Ovary (tissue), 10 donors: ENCODE measurements at places on chromosomes 5 and 9.
A peak's percentile ranks its signal among the peaks of the same experiment; 100 is the strongest.

DNA sequence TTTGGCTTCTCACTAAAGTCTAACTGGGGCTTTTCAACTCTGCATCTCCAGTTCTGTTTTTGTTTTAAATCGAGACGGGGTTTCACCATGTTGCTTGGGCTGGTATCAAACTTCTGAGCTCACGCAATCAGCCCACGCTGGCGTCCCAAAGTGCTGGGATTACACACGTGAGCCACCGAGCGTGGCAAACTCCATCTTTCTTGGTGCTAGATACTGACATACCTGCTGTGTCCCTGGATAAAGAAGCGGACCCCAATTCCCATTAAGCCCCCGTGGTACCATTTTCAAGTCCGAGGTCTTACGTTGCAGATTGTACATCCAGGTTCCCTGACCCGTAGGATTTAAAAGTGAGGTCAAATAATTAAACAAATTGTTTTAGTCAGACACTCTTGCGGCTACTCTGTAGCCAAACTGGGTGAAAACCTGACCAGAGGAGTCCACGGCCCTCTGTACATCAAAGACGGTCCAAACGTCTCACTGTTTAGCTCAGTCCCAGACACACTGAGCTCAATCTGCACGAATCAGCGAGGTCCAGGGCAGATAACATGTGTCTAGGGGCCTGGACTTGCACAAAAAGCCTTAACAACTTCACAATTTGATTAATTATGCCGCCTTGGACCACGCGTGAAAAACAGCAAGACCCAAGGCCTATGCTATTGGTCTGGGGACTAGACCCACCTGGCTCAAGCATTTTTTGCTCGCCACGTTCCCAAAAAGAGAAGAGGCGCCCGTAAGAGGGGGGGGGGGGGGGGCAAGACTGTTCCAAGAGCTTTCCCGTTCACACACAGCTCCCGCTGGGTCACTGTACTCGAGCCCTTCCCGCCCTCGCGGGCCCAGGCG, 727 bp upstream of the DNAJA1 start:
- peak; percentile 48 for DNase-seq

DNA sequence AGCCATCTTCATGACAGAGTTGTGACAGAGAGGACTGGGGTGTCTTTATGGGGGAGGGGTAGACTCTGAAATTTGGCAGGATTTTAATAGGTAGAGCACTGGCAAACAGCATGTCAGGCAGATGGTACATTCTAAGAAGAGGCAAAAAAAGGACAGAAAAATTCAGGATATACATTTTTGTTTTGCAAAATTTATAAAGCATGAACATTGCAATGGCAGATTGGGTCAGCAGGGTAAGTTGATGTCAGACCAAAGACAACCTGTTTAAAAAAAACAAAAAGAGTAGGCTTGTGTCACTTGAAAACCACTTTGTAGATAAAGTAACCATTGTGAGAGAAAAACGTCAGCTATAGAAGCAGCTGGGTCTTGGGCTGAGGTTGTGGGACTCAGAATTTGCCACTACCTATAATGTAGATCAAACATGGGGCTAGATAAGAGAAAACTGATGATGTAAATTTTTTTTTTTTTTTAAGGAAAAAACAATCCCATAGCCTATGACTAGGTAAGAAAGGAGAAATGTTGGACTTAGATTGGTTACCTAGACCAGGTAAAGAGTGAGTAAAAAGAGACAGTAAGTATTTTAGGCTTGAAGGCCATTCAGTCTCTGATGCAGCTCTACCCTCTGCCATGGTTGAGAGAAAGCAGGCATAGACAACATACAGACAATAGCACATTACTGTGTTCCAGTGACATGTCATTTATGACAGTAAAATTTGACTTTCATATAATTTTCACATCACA, 8.3 kb downstream of the CAMK4 start:
- no peak for DNase-seq

GRCh38 chr5:56229111-56229510, 4.0 kb downstream of the ANKRD55 start:
- no peak for DNase-seq

DNA sequence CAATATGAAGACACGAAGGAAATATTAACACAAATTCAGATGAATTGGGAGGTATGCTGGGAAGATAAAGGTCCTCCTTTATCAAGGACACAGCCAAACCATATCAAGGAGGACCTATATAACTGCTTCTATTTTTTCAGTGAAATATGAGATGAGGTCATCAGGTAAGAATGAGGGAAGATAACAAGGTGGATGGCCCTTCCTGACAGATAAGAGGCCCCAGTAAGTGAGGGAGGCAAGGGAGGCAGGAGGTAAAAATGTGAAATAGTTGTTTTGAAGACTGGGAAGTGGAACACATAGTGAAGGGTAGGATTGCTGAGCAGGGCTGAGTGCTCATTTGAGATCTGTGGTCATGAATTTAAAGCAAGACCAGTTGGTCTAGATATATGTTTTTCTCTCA, 60.0 kb upstream of the FOXE1 start:
- no peak for DNase-seq

GRCh38 chr9:90801241-90801972, at the start of gene SYK:
TSS of gene SYK (plus strand) at chr9:90801819. CDS start at chr9:90843899, 42,080 bp downstream.
- DNase-seq = no peak

DNA sequence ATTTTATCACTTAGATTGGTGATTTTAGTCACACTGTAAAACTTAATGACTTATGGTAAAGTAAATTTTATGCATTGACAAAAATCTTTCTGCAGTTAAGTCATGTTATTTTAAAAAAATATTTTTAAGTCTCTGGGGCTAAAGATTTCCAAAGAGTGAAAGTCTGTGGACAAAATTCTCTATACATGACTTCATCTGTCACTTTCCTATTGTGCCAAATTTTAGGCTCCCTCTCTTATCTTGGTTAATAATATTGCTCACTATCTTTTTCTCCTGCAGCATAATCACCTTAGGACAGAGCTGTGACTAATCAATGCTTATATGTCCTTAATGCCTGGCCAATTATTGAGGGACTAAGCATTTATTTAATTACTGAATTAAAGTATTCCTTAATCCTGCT, 15.2 kb downstream of the LURAP1L start:
- no peak for DNase-seq

GRCh38 chr5:159864885-159865691, 51.2 kb upstream of the ADRA1B start:
- no peak for DNase-seq

DNA sequence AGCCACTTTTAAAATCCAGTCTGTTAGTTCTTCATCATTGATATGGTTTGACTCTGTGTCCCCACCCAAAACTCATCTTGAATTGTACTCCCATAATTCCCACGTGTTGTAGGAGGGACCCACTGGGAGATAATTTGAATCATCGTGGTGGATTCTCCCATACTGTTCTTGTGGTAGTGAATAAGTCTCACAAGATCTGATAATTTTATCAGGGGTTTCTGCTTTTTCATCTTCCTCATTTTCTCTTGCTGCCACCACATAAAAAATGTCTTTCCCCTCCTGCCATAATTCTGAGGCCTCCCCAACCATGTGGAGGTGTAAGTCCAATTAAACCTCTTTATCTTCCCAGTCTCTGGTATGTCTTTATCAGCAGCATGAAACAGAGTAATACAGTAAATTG, 26.9 kb upstream of the SH3TC2 start:
- no peak for DNase-seq

DNA sequence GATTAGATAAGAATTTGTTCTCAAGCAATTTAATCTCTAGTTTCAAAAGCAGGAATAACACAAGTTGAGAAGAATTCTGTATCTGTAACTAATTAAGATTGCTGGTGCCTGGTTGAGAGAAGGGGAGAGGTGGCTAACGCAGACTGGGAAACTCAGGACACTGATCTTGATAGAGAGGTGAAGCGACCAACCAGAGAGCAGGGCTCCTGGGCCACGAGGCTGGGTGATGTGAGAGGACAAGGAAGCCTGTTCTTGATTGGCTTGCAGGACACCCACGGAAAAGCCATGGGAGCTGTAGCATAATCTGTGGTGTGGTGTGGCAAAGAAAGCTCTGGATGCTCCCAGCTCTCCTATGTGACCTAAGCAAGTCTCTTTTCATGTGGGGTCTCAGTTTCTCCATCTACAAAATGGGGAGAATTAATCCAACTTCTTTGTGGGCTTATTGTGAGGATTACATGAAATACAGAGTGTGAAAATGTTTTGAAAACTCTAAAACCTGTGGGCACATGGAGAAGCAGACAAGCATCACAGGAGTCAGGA, 594.1 kb upstream of the BRINP1 start:
- DNase-seq = no peak

DNA sequence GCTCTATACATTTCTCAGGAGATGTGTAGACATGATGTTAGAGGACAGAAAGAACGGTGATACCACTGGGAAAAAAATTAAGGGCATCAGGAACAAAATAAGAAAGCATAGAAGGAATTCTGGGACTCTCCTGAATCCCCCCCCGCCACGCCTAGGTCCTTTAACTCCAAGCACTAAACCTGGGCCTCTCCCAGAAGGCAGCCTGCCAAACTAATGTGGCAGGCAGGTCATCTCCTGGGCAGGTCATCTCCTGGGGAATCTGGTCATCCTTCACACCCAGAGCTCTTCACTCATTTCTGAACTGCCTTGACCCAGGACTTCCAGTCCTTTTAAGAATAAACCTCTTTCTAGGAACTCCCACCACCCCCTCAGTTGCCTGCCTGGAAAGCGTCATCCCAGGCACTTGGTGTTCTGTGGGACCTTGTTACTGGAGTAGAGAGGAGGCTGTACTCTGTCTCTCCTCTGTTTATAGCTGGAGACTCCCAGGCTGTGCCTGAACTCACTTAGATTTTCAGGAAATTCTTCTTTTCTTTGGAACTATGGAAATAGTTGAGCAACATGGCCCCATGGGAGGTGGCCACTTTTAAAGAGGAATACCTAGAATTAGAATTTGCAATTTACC, 24.1 kb downstream of the PSAT1 start:
- no peak for DNase-seq

DNA sequence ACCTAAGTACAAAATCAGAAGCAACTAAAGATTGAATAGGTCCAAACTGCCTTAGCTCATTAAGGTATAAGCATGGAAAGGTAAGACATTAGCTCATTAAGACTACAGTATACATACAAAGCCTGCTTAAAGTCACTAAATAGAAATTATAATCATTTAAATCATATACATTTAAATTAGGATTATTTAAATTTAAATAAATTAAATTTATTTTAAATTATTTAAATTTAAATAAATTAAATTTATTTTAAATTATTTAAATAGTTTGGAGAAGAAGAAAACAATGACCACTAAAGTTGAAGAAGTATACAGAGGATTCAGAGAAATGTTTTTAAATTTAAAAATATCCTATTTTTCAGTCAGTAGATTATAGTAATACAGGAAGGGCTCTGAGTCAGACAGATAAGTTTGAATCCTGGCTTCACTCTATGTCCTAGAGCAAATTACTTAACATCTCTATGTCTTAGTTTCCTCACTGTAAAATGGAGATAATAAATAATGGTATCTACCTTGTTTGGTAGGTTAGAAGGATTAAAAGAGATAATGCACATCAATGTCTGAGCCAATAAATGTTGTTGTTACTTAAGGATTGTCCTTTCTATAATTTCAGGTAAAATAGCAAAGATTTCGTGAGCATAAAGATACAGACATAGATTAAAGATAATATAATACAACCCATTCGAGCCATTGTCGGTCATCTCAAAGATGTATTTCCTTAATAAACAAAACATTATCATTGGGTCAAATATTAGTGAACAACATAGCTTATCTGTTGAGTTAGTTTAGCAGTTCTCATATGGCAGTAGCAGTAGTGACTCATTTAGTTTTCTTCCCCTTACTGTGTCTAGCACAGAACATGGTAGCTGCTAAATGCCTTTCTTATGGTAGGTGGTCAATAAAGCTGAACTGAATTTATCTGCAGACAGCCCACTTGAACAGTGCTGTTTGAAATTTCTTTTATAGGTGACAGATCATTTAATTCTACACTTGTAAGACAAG, 100.6 kb downstream of the KIAA0825 start:
- no peak for DNase-seq

GRCh38 chr9:137621131-137621757, 2.4 kb downstream of the EHMT1 start:
- peak; percentile 6 for DNase-seq

- no peak for DNase-seq
Measured at GRCh38 chr5:110753600-110753999, 14.8 kb downstream of the SLC25A46 start.

GRCh38 chr5:84092738-84093137, 291.9 kb downstream of the EDIL3 start:
- no peak for DNase-seq

DNA sequence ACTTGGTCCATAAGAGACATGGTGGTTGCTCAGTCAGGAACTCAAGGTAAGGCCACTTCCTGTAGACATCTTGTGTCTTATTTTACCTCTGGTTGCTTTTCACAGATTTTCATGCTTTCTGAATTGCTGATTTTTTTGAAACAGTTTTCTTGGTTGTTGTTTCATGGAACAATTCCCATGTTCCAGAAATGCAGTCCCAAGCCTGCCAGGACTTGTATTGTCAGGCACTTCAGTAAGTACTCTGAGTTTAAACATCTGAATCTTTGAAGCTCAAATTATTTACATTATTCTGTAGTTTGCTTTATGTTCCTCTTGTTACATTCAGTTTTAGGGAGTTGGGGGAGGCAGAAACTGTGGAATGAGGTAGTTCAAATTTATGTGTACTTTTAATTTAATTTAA, 290.2 kb downstream of the DMRT2 start:
- DNase-seq = no peak

GRCh38 chr5:177495243-177496060, 2.0 kb downstream of the PDLIM7 start:
- DNase-seq = peak; percentile 65

GRCh38 chr5:133882846-133883245, 85.6 kb downstream of the C5orf15 start:
- DNase-seq = no peak

DNA sequence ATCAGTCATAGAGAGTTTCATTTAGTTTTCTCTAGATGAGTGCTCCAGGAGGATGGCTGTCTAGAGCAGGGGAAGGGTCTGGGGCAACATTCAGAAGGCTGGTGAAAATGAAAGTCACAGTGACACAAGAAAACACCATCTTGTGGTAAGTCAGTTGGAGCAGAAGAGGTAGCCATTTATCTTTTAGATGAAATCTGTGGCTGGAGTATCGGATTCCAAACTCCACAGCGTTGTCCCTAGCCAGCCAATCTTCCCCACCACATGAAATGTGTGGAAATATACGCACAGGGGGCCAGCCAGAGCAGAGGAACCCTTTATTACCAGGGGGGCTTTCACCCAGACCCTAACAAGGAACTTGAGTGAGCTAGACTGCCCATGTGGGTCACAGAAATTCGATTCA, 15.9 kb upstream of the TNFAIP8 start:
- no peak for DNase-seq

GRCh38 chr9:119101048-119101447, 268.2 kb downstream of the BRINP1 start:
- DNase-seq = no peak

DNA sequence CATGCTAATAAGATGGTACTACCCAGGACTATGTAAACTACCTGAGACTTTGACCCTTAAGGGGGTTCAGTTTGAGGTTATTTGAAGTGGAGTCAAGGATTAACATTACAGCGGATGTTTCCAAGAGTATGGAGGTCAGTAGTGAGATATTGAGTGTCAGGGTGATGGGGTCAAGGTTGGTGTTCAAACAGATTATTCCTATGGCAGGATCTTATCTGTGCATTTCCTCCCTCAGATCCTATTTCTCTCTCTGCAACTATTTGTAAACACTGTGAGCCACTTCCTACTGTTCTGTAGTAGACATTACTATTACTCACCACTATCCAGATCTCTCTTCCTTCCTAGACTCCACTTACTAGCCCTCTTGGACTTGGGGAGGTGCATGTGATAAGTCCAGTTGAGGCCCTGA, 54.0 kb upstream of the STOM start:
- no peak for DNase-seq

GRCh38 chr5:68438876-68439275, 223.3 kb downstream of the PIK3R1 start:
- DNase-seq = no peak
